Bone marrow (tissue), 2 donors: ENCODE measurements at places on chromosomes 3 and 15.

DNA sequence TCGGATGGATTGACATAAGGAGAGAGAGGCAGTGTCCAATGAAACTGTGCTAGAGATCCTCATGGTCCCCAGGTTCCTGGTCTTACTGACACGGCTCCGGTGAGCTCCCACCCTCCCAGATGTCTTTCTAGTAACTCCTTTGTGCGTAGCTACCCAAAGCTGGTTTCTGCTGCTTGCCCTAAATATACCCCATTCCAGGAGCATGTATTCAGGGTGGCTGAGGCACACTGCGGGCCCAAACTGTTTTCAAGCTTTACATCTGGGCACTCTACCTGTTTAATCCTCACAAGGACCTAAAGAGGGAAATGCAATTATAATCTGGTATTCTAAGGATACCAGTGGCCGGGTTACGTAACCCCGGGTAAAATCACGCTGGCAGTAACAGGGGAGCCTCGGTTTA lies 161.2 kb upstream of the NSMCE3 start:
- no peak for DNase-seq

DNA sequence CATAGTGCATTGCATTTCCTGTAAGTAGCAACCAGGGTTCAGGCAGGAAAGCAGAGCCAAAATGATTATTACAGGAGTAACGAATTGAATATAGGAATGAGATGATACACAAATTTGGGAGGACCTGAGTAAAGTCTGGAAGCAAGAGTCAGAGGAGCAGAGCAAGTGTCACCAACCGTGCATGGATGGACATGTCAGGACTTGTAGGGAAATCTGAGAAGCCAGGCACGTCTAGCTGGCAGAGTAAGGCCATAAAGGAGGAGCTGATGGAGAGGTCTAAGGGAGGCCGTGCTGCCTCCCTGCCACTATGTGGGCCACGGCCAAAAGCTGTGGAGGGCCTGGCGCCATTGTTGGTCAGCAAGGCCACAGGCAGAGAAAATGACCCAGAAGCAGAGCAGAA lies 22.4 kb downstream of the GJD2 start:
- no peak for DNase-seq

DNA sequence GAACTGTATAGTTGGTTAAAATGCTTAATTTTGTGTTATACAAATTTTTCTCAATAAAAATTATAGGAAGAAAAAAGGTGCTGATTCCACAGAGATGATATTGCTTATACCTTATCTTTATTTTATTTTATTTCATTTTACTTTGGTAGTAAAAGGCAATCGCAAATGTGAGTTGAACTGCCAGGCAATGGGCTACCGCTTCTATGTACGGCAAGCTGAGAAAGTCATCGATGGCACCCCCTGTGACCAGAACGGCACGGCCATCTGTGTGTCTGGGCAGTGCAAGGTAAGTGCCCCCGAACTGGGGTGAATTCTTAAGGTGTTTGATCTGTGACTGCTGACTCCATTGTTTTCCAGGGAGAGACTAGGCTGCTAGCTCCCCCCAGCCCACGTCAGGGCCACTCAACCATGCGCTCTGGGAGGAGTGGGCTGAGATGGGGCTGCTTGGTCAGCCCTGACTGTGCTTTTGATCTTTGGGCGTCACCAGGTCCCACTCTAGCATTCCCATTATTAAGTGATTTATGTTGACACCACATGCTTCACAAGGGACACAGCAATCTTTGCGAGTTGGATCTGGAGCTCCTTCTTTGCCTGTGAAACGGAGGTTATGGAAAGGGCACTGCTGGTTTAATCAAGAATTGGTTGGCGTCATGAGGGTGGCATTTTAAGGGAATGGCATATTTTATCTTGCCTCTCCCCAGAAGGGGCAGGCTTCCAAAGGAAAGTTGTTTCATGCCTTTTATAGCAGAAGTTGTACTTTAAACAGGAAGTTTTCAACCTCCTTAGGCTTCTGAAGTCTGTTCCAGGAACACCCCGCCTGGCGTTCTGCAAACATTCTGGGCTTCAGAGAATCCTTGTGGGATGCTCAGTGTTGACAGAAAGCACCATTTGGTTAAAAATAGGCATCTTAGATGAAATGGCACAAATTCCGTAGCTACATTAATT lies 296.5 kb downstream of the THSD4 start:
- no peak for DNase-seq

- DNase-seq: no peak
Observed at GRCh38 chr3:5232570-5232969, 45.1 kb downstream of the EDEM1 start.

GRCh38 chr3:153029350-153029749 lies 132.7 kb upstream of the RAP2B start:
- no peak for DNase-seq

- no peak for DNase-seq
Observed at GRCh38 chr3:11197484-11197883, 43.2 kb downstream of the HRH1 start.

DNA sequence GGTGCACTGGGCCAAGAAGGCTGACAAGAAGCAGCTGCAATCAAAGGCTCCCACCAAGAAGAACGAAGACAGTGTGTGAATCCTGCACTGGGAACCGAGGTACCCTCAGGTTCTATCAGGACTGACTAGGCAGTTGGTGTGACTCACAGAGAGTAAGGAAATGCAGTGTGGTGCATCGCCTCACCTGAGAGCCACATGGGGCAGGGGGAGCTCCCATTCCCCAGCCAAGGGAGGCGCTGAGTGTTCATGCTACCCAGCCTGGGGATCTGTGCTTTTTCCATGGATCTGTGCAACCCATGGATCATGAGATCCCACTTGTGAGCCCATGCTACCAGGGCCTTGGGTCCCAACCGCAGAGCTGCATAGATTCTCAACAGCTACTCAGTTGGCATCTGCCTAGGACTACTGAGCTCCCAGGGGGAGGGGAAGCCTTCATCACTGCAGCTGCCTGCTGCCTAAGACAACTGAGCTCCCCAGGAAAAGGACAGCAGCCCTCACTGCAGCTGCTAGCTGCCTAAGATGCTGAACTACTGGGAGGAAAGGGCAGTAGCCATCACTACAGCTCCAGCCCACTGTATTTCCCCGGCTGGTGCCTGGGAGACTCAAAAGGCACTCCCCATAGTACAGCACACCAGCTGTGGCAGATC lies 6.9 kb upstream of the PLSCR2 start:
- DNase-seq: no peak

DNA sequence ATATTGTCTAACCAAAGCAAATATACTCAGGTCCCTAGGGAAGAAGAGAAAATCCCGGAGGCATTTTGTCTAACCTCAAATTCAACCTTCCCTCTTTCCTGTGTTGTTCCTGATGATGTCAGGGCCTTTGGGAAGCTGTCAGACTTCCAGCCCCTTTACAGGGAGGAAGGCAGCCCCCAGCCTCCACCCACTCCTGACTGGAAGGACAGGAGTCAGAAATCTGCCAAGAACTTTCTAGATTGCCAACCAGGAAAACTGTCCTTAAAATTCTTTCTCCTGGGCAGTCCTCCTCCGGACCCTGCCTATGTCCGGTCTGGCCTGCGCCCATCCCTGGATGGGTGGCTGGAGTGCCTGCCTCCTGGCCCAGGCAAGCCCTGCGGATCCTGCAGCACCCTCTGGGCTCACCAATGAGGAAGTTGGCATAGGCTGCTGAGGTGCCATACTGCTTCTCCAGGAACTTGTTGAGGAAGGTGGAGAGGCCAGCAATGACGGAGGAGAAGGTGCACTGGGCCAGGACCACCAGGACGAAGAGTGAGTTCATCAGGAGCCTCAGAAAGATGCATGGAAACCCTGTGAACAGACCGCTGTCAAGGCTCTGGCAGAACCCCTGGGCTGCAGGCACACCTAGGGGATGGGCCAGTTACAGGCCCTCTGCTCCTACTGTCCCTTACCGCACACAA lies 52.6 kb upstream of the RAB6B start:
- DNase-seq: no peak

DNA sequence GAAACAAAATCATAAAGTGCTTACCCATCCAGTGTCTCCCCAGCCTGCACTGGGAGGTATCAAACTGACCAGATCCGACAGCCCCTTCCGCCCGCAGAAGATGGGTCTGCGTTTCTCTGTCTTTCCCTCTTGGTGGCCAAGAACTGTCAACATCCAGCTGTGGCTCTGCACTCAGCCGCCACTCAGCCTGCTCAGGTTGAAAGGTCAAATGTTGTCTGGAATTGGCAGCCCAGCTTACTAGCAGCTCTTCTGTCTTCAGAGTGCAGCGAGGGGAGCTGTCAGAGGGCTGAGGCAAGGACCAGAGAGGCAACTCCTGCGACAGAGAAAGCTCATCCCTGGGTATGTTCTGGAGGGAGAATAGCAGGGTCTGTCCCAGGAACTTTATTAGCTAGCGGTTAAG lies 45.4 kb downstream of the GOLGA6L2 start:
- no peak for DNase-seq

- no peak for DNase-seq
Observed at GRCh38 chr15:32829436-32829835, 111.6 kb downstream of the GREM1 start.

GRCh38 chr15:90051874-90052273 lies 50.4 kb downstream of the IDH2 start:
- DNase-seq: no peak

DNA sequence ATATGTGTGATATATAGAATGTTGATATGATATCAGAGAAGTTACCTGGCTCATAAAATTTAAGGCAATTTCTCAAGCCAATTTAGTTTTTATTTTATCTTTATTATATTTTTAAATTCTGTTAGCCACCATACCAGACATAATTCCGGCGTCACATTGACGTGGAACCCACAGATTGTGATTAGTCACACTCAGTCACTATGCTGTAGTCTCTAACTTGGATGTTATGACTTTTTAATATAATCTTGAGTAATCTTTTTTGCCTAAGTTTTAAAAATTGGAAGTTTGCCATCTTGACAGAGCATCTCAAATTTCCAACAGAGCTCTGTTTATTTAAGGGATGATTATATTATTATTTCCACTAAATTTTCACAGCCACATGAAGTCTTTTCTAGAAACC lies 9.7 kb upstream of the DCLK3 start:
- DNase-seq: no peak

- DNase-seq: no peak
Observed at GRCh38 chr3:64616953-64617352, 70.8 kb downstream of the ADAMTS9 start.

DNA sequence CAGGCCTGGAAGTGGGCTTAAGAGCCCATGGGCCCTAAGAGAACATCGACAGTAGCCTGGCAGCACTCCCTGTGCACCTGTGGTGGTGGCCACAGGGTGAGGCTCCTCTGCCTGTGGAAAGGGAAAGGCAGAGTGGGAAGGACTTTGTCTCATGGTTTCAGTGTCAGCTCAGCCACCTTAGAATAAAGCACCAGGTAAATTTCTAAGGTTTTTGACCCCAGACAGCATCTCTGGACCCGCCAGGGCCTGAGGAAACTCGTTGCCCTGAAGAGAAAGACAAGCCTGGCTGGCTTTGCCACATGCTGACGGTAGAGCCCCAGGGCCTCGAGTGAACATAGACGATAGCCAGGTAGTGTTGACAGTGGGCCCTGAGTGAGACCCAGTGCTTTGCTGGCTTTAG lies 22.1 kb downstream of the GOLGA6A start:
- DNase-seq: no peak

DNA sequence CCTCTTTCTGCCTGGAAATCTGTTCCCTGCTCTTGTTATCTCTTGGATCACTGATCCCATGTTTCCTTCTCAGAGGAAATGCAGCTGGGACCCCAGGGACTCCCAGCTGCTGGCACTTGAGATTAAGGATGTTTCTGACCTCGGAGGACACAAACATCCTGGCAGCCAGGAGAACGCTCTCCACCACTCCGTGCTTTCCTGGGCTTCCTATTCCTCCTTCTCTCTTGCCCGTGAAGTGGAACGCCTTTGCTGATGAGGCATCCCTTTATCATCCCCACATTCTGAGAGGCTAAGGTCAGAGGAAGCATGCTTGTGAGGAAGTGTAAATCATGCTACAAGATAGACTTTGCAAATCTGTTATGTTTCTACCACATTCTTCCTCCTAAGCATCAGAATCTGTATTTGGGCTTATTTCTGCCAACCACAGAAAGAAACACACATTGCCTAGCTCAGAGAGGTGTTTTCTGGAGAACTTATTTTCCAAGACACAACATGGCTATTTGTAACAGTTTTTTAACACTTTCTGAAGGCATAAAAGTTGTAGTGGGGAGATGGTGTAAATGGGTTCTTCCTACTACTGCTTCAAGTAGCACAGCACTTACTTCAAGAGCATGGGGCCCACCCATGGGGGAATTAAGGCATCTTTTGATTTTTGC lies 25.6 kb upstream of the LDHAL6B start:
- no peak for DNase-seq

GRCh38 chr3:42094128-42094527 lies 3.0 kb downstream of the TRAK1 start:
- no peak for DNase-seq

DNA sequence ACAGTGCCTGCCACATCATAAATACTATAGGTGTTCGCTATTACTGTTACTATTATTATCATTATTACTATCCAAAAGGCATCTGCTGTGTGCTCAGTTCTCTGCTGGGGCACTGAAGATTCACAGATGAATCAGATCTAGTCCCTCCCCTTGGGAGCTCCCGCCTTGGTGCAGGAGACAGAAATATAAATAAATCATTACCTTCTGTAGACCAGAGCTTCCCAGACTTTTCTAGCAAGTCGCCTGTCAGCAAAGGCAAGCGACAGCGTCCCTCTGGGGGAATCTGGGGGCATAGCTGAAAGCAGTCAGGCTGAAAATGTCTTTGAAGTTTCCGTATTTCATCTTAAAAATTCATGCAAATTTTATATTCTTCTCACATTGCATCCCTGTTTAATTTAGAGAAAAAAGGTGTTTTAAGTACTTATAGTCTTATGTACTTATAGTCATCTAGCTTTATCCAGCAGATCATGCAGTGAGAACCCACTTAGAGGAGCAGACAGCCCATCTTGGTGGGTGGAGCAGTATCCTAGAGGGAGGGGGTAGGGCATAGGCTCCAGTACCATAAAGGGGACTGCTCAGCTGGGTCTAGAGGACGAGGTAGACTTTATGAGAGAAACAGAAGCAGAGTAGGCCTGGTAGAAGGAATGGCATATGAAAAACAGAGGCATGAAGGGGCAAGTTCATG lies 10.4 kb upstream of the BRPF1 start:
- DNase-seq: no peak

DNA sequence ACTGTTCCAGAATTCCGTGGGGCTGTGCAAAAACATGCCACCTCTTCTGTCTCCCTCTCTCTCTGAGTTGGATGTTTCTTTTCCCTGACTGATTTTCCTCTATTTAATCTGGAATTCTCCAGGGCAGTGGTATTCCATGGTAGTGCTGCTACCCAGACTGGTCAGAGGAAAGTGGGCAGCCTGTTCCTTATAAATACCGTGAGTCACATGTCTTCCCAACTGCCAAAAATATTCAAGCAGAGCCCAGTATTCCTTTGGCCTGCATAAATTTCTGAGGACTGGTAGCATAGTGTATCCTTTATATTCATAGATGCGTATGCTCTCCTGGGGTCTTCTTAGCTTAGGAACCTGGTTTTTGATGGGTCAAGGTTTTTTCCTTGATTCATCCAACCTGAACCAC lies 40.9 kb downstream of the CEMIP start:
- no peak for DNase-seq
